T follicular helper cell (primary cell): ENCODE measurements at places on chromosomes 3 and 15.
A peak's percentile ranks its signal among the peaks of the same experiment; 100 is the strongest.

DNA sequence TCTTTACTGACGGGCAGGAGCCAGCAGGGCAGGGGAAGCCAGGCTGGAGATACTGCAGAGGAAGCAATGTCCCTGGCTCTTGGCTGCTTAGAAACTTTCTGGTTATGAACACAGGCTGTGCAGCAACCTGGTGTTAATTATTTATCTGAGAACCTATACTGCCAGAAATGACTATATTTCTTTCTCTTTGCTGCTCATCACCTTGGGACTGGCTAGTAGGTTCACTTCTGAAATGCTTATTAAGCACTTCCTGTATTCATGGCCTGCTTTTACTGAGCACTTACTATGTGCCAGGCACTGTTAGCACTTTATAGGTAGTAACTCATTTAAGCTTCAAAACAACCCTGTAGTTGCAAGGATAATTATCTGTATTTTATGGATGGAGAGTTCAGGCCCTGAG, 57.6 kb downstream of the RAB11A start:
- no peak for DNase-seq

GRCh38 chr3:112013058-112013783, 14.5 kb downstream of the TAGLN3 start:
- DNase-seq: peak; percentile 22

GRCh38 chr3:49339581-49339940, 292 bp downstream of the USP4 start:
- DNase-seq: peak; percentile 6

GRCh38 chr3:108488631-108489030, 21.8 kb downstream of the MYH15 start:
- no peak for DNase-seq

- no peak for DNase-seq
These were observed 33.6 kb downstream of the PLA2G4D start for GRCh38 chr15:42060797-42061196.

DNA sequence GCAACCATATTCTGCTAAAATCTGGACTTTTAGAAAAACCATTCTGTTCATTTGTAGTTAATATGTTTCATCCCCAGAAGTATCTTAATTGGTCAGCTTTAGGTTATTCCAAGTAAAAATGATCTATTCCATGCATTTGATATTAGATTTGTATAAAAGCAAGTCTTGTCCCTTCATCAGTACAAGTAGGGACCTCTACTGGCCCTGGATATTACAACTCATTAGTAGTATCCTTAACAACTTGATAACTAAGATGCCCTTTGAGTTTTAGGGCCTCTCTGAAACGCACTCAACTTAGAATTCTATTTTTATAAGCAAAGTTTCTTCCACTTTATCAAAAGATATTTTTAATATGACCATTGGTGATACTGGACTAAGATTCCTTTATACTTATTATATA, 25.3 kb upstream of the SELENOT start:
- DNase-seq: no peak

DNA sequence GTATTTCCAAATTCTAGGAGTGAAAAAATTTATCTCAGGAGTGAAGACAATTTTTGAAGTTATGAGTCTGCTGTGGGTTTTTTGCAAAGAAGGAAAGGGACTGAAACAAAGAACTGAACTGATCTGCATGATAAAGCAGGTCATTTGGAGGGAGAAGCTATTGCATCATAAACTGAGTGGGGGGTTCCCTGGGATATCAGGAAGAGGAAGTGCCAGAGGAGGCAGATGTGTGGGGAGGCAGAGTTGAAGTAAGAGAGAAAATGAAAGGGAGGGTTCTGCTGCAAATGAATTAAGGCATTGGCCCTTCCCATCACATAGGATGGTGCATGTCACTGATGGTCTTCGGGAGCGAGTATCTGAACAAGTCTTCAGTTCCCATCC, 379.2 kb downstream of the VPS13C start:
- DNase-seq: no peak

DNA sequence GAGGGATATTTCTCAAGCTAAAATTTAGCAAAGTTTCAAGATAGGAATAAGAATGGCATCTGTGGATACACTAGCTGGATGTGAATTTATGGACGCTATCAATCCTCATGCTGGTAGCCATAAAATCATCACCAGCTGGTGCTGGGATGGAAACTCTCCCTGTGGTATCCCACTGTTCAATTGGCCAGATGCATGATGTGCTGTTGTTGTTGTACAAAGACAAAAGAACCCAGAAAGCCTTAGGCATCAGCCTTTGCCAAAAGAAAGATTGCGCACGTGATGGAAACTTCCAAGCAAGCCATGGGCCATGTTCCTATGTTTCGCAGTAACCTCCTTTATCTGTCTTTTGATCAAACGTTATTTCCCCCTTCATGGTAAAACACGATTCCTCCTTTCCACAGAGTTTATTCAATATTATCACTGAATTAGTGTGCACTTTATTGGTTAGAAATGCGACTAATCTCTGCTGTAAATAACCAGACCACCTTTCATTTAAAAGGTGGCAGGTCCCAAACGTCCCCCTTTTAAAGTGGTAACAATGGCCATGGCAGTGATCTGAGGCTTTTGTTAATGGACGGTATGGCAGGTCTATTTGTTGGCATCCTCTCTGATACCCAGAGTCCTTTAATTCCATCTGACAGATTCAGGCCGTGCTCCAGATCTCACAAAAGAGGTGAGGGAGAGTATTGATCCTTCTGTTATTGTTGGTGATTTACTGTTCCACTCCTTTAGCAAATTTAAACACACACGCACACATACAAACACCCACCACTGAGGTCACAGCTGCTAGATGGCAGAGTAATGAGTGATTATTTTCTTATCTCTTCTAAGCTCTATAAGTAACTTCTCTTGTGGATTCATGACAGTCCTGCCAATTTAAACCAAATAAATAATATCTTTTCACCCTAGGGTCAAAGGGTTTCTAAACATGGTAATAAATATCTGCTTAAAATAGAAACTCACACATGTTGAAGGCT, 291.2 kb upstream of the KCNMB2 start:
- DNase-seq: no peak

GRCh38 chr3:149452036-149452435, 22.5 kb upstream of the TM4SF4 start:
- DNase-seq: no peak

GRCh38 chr3:28232659-28233058, 8.8 kb upstream of the CMC1 start:
- DNase-seq: no peak

DNA sequence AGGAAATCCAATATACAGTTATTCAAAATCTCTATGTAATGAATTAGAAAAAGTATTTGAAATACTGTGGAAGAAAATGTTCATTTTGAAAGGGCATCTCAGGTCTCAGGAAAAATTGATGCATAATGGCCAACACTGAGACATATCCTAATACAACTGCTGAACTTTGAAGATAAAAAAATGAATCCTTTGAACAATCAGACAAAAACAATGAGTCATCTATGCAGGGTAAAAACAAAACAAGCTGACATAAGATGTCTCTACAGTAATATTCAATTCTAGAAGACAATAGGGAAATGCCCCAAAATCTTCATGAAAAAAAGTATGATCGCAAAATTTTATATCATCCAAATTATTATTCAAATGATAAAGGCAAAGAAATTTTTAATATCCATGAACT, 34.0 kb upstream of the ZNF280D start:
- no peak for DNase-seq

DNA sequence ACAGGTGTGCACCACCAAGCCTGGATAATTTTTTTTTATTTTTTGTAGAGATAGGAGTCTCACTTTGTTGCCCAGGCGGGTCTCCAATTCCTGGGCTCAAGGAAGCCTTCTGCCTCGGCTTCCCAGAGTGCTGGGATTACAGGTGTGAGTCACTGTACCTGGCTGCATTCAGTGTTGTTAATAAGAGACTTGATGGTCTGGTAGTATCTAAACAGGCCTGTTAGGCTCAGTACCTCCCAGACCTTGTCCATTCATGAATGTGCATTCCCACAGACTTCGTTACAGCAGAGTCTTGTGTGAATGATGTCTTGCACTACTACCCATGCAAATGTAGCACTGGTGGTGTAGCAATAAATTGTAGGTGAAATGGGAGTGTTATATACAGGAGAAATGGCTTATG, 17.7 kb downstream of the CMTM8 start:
- no peak for DNase-seq

DNA sequence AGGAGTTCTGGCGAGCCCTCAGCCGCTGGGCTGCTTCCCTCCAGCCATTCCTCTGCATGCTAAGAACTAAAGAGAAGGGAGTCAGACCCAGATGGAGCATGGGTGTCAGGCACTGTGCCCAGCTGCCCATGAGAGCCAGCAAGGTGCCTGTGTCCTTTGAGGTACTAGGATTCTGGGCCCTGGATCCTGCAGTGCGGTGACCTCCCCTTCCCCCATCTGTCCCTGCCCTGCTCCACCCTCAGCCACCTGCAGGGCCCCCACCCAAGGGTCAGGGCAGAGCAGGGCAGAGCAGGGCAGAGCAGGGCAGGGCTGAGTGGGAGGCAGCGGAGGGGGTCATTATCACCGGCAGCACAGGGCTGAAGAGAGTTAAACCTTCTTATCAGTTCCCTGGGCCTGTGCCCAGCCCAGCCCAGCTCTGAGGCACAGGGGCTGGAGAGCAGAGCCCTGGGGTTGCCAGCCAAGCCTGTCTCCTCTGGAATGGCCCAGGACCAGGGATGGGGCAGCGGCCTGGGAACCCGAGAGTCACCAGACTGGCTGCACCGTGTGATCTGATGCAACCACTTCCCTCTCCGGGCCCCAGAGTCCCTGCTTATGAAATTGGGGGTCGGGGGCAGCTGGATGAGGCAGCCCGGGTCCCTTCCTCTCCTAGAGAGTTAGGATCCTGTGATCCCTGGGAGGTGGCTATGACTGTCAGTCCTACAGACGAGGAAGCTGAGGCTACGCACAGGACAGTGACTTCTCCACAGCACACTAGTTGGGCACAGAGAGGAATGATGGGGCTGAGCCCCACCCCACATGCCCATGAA, 17.3 kb downstream of the ZDHHC19 start:
- DNase-seq: no peak

DNA sequence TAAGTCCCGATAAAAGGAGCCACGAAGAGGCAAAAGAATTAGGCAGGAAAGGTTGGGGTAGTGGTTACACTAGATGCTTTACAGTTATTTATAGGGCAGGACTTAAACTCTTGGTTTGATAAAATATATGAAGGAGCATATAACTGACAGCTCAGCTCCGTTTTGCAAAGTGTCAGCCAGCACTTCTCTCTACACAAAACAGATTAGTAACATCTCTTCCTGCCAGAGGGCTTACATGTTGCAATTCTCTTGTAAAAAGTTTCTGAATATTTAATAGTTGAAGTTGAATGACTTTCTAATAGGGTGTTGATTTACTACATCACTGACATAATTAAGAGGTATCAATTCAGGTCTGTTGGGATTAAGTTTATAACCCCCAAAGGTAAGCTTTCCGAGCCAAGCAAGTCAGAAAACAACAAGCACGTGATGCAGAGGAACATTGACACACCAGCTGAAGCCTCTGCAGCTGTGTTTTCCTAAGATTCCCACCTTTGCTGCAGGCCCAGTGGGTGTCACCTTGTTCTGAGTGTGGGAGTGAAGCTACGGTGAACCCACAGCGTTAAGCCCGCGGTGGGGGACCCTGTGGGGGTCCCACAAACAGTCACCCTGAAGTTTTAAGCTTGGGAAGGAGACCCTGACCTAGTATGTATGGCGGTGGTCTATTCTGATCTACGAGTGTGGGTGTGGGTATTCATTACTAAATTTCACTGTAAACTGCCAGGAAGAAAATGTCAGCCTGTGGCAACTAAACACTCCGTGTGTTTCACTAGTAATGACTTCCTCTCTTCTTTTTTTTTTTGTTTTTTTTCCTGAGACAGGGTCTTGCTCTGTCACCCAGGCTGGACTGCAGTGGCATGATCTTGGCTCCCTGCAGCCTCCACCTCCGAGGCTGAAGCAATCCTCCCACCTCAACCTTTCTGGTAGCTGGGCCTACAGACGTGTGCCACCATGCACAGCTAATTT, 22.0 kb upstream of the ATP13A3 start:
- DNase-seq: no peak

GRCh38 chr3:187367561-187368103, 553 bp upstream of the RTP4 start:
- no peak for DNase-seq

DNA sequence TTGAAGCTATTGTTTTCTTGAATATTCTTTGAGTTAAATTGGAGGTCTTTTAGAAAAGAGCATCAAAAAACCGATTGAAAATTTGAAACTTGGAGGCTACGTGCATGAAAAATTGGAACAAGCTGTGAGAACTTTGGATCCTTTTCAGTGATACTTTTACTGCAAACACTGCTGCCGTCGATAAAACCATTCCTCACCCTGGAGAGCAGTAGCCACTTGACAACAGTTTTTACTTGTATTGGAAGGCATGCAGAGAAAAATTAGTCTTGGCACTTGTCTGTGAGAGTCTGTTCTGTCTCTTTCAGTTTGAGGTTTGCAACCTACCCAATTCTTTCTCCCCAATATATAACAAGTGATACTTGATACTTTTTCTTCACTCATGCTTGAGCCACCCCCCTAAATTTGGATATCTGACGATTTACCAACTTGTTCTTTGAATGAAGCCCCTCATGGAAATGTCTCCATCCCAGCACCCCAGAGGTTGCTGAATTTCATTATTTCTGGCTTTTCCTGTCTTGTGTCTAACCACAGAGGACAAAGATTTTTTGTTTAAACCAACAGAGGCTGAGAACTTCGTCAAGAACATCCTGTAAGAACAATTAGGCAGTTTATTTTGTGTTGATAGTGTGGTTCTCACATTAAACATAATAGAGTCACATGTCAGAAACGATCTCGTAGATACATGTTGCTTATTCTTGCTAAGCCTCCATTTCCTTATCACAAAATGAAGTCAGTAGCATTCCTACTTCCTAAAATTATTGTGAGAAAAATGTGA, 307.3 kb upstream of the PLSCR5 start:
- no peak for DNase-seq

- no peak for DNase-seq
These were observed 66.6 kb downstream of the TM4SF4 start for GRCh38 chr3:149541091-149541491.

DNA sequence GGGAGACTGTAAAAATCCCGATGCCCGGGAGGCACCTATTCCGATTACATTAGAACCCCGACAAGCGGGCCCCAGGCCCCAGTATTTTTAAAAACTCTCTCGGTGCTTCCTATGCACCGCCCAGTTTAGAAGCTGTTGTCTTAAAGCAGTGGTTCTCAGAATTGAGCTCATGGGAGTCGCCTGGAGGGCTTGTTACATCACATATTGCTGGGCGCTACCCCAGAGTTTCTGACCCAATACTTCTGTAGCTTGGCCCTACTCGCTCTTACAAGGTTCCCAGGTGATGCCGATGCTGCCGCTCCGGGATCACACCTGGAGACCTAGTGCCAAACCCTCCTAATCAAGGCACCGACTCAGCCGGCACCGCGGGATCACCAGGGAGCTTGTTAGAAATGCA, 35.2 kb downstream of the CPN2 start:
- DNase-seq: no peak

DNA sequence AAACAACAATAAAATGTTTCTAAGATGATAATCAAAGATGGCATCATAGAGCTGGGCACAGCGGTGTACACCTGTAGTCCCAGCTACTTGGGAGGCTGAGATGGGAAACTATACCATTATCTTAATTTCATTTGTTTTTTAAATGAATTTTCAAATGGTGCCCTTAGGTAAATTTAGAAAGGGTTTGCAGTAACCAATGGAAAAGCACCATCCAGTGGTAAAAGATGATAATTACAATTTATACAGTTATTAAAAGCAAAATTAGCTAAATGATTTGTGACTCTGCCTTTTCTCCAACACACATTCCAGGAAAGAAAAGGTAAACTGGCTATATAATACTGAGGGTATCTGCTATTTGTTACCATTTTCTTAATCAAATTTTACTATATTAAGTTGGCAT, 14.4 kb upstream of the ANKRD28 start:
- no peak for DNase-seq

- no peak for DNase-seq
These were observed 398.1 kb downstream of the GABRB3 start for GRCh38 chr15:26374806-26375205.
